ENCODE measurements at places on chromosomes 12 and 14. TPM values are rescaled to one million over a fixed set of nuclear protein-coding genes. Genes with fewer than 3 reads are reported as not detected.

ATXN7L3B gene
- polyA plus RNA-seq = 10.8 TPM

PACS2 gene
- polyA plus RNA-seq = 40.6 TPM

CIROP gene
- 0.03 TPM for polyA plus RNA-seq

CAPZA3 gene
- not detected for polyA plus RNA-seq

SERPINA10 gene
- polyA plus RNA-seq = 0.07 TPM

PSMD9 gene
- polyA plus RNA-seq = 68.6 TPM

SRSF5 gene
- 365 TPM for polyA plus RNA-seq

MAP1LC3B2 gene
- 1.5 TPM for polyA plus RNA-seq

NELL2 gene
- 0.26 TPM for polyA plus RNA-seq

KRT82 gene
- not detected for polyA plus RNA-seq

TCL1B gene
- not detected for polyA plus RNA-seq

MDGA2 gene
- polyA plus RNA-seq = not detected

GPR68 gene
- polyA plus RNA-seq = 0.15 TPM

POTEM gene
- polyA plus RNA-seq = not detected

BHLHE41 gene
- 3.6 TPM for polyA plus RNA-seq

SIRT4 gene
- polyA plus RNA-seq = 0.93 TPM

P2RX2 gene
- 1.5 TPM for polyA plus RNA-seq

NPFF gene
- polyA plus RNA-seq = 0.21 TPM

KCNJ8 gene
- polyA plus RNA-seq = 17.2 TPM

ASCL1 gene
- not detected for polyA plus RNA-seq

IQSEC3 gene
- 5.2 TPM for polyA plus RNA-seq

TMEM63C gene
- polyA plus RNA-seq = not detected

COL2A1 gene
- polyA plus RNA-seq = 0.07 TPM

KRT73 gene
- 0.09 TPM for polyA plus RNA-seq

SMIM41 gene
- 0.27 TPM for polyA plus RNA-seq

PROX2 gene
- polyA plus RNA-seq = not detected

COX8C gene
- not detected for polyA plus RNA-seq

ITGB7 gene
- polyA plus RNA-seq = 1.9 TPM

NTN4 gene
- 10.2 TPM for polyA plus RNA-seq

RPS29 gene
- 3,167 TPM for polyA plus RNA-seq

JPH4 gene
- polyA plus RNA-seq = 0.70 TPM

ACTR10 gene
- polyA plus RNA-seq = 30.4 TPM

MSRB3 gene
- 26.9 TPM for polyA plus RNA-seq

MAX gene
- 35.3 TPM for polyA plus RNA-seq

RESF1 gene
- 10.2 TPM for polyA plus RNA-seq

ZNF605 gene
- 2.7 TPM for polyA plus RNA-seq

BCL11B gene
- 0.11 TPM for polyA plus RNA-seq

ENDOU gene
- polyA plus RNA-seq = 0.54 TPM

WNT1 gene
- not detected for polyA plus RNA-seq

IRAK3 gene
- 1.9 TPM for polyA plus RNA-seq

PRR4 gene
- 1.0 TPM for polyA plus RNA-seq

RPS6KL1 gene
- 4.5 TPM for polyA plus RNA-seq

OASL gene
- polyA plus RNA-seq = 2.2 TPM

PPP1R1A gene
- 309 TPM for polyA plus RNA-seq

RNASE3 gene
- 1.4 TPM for polyA plus RNA-seq

ADSS1 gene
- polyA plus RNA-seq = 12.6 TPM

SCNN1A gene
- 1.0 TPM for polyA plus RNA-seq

VIPAS39 gene
- polyA plus RNA-seq = 9.7 TPM

GYS2 gene
- polyA plus RNA-seq = 1.1 TPM

CPNE6 gene
- 0.01 TPM for polyA plus RNA-seq

CCDC38 gene
- 0.03 TPM for polyA plus RNA-seq

KRT71 gene
- not detected for polyA plus RNA-seq

Data from adipose tissue (tissue), 3 donors.